ENCODE measurements at places on chromosomes 11 and 22. TPM values are rescaled to one million over a fixed set of nuclear protein-coding genes. Genes with fewer than 3 reads are reported as not detected.

GRCh38 chr11:114280696-114281095 lies 15.5 kb upstream of the NNMT start:
- DNase-seq: peak; percentile 64

DNA sequence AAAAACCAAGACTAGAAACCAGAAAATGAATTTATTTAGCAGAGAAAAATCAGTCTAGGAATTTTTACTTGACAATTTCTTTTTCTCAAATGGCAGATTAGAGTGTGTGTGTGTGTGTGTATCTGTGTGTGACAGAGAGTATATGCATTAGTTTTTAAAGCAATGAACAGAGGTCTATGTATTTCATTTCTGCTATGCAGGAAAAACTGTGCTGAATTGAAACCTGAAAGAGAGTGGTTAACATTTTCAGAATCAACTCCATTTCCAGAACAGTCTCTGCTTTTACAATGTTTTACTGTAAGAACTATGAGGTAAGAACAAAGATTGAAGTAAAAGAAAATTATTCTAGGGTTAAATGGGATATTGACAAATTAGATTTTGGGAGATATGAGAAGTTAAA lies 114.8 kb downstream of the GRM5 start:
- DNase-seq: no peak

DNA sequence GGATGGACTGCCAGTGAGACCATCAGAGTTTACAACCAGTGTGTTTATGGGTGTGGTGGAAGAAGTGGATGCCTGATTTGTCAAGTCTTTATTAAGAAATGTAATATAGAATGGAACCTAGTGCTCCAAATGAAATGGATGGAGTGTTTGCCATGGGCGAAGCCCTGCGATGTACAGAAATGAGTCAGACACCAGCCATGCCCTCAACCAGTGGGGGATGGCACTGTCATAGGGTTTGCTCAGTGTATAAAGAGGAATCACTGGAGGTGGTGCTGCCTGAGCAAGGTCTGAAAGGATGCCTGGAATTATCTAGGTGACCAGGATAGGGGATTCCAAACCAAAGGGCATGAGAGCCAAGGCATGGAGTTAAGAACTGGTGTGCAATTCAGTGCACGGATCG lies 120.9 kb upstream of the MTNR1B start:
- DNase-seq: no peak

Gene CHRDL2
- total RNA-seq: 3.7 TPM

GRCh38 chr11:10375280-10375971 lies 70.6 kb downstream of the ADM start:
- no peak for DNase-seq

Gene FBLN1
- total RNA-seq: 31.5 TPM

DNA sequence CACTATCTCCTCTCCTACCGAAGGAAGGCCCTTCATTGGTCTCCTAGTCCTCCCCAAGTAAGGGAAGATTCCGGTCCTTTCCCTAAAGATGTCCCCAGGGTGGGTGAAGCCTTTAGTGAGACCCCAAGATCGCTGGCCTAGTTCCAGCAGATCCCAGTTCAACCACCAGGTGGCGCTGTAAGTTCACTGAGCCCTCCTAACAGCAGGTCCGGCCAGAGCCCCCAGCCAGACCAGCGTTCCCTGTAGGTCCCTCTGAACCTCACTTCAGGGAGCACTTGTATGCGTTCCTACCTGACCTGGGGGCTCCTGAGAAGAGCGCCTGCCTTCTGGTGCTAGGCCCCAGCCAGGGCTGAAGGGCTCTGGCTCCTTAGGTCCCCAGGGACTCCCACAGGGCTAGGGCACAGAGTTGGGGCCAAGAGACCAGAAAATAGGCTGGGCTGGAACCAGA lies 38.1 kb downstream of the LMO1 start:
- DNase-seq: peak; percentile 64

Gene DEUP1
- not detected for total RNA-seq

DNA sequence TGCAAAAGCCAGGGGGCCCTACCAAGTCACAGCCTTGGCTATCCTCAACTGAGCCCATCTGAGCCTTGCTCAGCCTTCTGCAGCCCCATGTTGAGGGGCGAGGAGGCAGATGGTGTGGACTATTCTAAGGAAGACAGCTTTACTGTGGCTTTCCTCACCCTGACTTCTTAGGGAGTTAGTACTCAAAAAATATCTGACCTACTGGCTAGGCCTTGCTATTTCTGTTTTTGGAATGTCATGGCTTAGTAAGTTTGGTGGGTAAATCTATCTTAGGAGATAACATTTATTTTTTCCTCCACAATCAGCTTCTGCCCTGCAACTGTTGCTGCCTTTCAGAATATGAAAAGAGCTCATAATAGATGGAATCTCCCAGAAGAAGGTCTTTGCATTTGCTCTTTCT lies 80.9 kb downstream of the LDLRAD3 start:
- no peak for DNase-seq

Gene FREY1
- 0.37 TPM for total RNA-seq

DNA sequence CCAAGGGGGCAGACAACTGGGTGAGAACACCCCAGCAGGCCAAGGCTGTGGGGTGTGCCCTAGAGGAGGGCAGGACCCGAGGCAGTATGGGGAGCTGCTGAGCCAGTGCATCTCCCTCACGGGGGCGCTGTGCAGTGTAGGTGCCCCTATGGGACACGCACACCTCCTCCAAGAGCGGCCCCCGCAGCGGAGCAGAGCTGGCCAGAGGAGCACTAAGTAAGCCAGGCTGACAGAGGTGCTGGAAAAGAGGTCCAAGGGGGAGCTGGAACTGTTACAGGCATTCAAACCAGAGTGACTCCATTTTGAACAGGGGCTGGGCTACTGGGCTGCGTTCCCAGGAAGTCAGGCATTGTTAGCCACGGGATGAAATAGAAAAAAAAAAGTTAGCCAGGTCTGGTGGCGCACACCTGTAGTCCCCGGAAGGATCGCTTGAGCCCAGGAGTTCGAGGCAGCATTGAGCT lies 41.8 kb downstream of the TST start:
- peak; percentile 60 for DNase-seq

Gene UCP3
- total RNA-seq: 2.8 TPM

Gene NRIP3
- 3.4 TPM for total RNA-seq

Gene CCS
- 18.1 TPM for total RNA-seq

DNA sequence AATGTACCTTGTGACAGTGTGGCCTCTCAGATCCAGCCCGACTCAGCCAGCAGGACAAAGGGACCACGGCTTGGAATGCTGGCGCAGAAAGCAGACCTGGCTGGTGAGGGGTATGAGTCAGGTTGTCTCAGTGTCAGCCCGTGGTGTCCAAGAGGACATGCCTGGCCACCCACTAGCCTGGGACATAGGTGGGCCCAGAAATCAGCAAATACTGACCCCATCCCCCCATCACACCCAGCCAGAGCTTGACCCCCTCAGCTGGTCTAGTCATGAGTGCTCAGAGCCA lies 4.5 kb downstream of the BANF1 start:
- DNase-seq: no peak

Gene ARHGAP42
- 12.4 TPM for total RNA-seq

- no peak for DNase-seq
Measured at GRCh38 chr22:27627444-27627833, 174.1 kb downstream of the MN1 start.

Gene PLEKHB1
- 10.8 TPM for total RNA-seq

DNA sequence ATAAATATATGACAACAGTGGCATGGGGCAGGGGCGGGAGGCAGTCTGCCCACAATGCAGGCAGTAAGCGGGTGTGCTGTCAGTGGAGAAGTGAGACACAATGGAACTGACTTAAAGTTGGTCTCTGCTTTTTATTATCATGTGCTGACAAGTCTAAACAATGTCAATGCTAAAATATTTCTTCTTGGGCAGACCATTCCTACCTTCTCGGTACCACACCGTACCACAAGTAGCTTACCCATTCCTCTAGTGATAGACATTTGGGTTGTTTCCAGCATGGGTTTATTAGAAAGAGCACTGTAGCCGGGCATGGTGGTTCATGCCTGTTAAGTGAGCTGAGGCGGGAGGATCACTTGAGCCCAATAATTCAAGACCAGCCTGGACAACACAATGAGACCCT lies 2.6 kb upstream of the CHADL start:
- DNase-seq: peak; percentile 34

DNA sequence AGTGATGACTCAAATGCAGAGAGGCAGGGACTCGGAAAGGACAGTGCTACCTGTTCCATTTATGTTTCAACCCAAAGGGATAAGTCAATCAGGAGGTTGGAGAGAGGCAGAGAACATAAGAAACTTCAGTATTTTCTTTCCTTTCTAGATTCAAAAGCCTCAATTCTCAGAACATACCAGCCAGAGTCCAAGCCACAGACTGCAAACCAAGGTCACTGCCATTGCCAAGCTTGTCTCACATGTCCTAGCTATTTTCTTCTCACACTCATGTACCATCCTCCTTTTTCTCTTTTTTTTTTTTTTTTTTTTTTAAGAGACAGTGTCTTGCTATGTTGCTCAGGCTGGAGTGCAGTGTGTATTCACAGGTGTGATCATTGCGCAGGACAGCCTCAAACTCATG lies 111.7 kb upstream of the AKIP1 start:
- no peak for DNase-seq

GRCh38 chr11:32118025-32118974 lies 27.4 kb downstream of the RCN1 start:
- no peak for DNase-seq

- DNase-seq: peak; percentile 38
Measured at GRCh38 chr11:6737872-6738466, 33.8 kb downstream of the OR2AG2 start.

- DNase-seq: no peak
Measured at GRCh38 chr11:45580399-45580798, 85.0 kb downstream of the CHST1 start.

DNA sequence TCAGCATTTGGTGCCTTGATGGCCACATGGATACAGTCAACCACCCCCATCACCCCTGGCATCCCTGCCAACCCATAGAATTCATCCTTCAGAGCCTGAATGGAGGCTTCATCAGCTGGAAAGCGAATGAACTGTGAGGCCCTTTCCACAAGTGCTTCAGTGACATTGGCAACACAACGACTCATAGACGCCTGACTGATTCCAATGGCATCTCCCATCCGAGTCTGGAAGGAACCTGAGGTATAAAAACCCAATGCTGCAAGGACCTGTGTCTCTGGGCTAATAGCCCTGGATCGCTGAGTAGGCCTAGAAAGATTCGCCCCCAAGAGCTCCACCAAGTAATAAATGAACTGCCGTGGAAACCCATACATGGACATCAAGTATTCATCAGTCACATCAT lies 1.3 kb downstream of the HARBI1 start:
- DNase-seq: no peak

DNA sequence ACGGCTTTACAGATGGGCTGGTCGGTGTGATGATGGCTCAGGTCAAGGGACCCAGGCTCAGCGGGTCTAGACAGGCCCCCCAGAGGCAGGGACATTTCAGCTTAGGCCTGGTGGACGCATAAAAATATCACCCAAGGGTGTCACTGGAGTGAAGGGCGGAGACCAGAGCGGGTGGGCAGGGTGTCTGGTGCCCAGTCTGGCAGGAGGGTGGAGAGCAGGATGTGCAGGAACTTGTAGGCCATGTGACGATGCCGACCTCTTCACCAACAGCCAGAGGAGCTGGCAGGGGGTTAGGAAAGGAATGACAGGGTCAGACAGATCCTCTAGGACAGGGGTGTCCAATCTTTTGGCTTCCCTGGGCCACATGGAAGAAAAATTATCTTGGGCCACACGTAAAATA lies 4.5 kb downstream of the MAPK8IP1 start:
- DNase-seq: no peak

Gene MMP10
- total RNA-seq: not detected

DNA sequence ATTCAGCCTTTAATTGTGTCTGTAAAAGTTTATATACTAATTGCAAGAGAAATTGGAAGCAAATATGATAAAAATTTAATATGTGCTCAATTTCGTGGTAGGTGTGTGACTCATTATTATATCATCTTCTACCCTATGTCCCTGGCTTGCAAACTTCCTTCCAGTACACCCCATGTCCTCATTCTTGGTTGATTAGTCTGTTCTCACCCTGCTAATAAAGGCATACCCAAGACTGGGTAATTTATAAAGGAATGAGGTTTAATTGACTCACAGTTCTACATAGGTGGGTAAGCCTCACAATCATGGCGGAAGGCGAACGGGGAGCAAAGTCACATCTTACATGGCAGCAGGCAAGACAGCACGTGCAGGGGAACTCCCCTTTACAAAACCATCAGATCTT lies 11.9 kb downstream of the MRGPRX3 start:
- no peak for DNase-seq

DNA sequence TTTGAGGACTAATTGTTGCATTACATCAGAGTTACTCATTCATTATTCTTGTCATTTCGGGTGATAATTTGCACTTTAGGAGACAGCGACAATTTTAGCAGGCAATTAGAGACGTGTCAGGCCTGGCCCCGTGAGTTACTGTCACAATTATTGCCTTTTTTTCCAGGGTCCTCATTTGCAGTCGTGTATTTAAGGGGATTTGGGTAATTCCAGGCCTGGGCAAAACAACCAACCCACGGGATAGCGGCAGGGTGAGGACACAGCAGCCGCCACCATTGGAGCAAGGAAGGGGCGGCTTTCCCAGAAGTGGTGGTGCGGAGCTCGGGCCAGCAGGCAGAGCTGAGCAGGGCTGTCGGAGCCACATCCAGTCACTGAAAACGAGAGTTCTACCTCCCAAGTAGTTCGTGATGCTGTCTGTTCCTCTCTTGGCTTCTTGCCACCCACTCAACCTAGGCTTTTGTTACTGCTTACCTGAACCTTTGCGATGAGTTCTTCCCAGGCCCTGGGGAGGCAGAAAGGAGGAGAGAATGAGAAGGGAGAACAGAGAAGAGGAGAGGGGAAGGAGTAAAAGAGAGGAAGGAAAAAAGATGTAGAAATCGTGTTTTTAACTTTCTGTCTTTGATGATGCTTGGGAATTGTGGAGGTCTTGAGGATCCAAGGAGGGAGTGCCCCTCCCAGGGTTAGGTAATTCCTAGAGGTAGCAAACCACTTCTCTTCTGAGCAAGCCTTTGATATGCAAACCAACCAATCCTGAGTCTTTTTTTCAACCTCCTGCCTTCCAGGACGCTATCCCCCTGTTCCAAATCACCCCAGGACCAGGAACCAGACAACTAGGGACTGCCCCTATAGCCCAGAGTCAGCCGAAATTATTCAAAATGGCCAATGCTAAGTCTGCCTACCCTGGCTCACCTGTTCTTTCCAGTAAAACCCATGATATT lies 236.1 kb downstream of the MIAT start:
- DNase-seq: no peak

DNA sequence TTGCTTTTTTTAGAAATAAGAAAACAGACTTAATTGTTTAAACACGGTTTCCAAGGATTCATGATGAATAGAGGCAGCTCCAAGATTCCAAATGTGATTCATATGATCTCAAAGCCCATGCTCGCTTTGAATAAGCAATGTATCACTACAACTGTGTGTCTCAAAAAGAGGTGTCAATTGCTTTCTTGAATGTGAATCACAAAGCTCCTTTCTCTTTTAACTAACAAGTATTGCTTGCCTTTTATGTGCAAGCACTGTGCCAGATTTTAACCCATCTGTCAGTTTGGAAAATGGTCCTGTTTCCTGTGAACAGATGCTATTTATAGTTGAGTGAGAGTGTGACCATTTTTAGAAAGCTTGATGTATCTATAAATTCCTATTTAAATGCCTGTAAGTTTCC lies 6.5 kb downstream of the OOSP1 start:
- DNase-seq: no peak

All from heart left ventricle (tissue), 16 donors.